Stomach (tissue), 19 donors: ENCODE measurements at places on chromosomes 16 and 17.

DNA sequence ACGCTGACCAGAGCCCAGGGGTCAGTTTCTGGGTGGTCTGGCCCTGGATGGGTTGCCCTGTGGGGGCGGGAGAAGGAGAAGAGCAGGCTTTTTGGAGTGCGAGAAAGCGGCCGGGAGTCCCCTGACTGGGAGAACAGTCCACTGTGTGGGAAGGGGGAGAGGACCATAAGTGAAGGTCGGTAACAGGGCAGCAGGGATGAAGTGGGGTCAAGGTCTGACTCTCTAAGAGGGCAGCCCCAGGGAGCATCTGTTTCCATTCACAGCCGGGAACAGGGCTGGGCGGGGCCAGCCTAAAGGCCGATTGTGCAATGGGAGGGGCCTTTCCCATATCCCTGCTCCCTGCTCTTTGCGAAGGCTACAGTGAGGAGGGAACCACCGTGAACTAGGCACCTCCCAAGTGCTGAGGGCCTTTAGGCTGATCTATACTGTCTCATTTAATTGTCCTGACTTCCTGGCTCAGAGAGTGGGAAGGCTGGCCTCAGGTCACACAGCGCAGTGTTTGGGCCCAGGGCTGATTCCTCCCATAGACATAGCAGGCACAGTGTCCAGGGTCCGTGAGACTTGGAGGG is 10.4 kb upstream of the WFDC1 start:
- peak; percentile 46 for DNase-seq

DNA sequence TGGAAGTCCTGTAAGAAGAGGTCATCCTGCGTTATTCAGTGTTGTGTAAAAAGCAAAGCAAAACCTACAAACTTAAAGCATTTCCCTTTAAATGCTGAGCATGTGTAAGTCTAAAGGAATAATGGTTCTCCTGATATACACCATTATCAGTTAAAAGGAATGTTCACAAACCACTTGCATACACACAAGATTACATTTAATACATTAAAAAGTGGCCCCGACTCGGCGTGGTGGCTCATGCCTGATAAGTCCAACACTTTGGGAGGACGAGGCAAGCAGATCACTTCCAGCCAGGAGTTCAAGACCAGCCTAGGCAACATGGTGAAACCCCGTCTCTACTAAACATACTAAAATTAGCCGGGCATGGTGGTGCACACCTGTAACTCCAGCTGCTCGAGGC is 30.5 kb downstream of the CPPED1 start:
- peak; percentile 10 for DNase-seq

- no peak for DNase-seq
These were observed 280.4 kb downstream of the HS3ST3B1 start for GRCh38 chr17:14581186-14581830.

- no peak for DNase-seq
These were observed 5.7 kb upstream of the CEP131 start for GRCh38 chr17:81228420-81228819.

DNA sequence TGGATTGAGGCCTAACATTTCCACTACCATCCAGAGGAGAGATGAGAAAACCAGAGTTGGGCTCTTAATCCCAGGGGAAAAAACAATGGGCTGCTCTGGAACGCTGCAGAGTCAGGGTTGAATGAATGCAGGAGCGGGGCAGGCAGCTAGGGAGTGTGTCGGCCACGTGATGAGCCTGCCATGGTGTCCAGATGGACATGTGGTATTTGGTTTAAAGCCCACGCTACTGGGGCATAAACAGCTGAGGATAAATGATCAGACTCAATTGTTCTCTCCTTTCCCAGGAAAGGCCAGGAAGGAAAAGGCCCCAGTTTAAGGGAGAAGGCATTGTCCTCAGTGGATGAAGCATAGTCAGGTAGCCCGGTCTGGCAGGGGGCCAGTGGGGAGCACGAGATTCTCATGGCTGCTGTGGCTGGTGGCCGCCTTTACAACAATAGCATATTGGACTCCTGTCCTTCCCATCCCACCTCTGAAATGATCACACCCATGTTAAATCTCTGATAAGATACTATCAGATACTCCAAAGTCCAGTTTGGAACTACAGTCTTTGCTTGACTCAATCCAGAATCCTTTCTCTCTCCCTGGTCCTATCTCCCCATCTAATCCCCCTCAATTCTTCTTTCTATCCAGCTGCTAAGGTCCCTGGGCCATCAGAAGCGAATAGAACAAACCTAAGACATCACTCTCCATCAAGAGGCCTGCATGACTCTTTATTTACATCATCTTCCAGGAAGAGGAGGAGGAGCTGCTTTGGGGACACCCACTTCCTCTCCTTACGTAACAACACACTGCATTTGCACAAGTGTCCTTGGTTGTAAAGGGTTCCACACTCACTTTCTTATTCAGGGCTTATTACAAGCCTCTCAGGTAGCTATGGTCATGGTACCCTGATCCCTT is 20.4 kb downstream of the CA4 start:
- DNase-seq = no peak

- DNase-seq = no peak
These were observed 369.8 kb downstream of the UTP18 start for GRCh38 chr17:51630101-51630671.

DNA sequence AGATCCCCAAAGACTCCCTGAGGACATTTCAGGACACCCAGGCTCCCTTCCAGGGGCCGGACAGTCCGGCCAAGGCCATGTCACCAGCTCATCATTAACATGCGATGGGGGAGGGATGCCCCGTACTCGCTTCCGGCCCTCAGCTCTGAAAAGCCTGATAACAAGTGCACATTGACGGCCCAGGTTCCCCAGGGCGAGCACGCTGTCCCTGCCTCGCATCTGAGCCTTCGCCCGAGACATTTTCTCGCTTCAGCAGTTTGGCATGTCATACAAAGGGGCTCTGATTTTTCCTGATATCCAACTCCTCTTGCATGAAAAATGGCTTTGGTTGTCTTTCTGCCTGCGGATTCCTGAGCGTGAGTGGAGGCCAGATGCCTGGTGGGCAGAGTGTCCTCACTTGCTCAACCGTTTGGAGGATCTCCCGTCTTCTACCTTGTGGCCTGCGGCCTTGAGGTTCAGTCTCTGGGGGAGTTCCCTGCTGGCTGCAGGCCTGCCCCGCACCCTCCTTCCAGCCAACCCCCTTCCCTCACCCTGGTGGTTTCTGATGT is 14.1 kb downstream of the CACNG4 start:
- no peak for DNase-seq

DNA sequence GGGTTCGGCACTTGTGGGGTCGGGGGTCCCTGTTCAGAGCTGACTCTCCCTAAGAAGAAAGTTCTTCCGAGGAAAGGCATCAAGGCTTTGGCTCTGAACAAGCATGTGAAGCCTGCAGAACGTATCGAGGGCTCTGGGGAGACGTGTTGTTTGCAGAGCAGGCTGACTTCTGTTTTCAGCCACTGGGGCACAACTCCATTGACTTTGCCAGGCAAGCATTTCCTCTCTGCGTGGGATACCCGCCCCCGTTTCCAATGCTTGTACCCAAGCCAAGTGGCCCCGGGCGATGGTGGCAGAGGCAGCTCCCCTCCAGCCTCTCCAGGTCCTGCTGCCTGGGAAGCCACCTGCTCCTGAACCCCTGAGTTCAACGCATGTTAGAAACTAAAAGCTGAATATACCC is 255.7 kb downstream of the RBFOX3 start:
- no peak for DNase-seq

GRCh38 chr17:64109400-64109799 is 20.5 kb downstream of the ERN1 start:
- DNase-seq = no peak

DNA sequence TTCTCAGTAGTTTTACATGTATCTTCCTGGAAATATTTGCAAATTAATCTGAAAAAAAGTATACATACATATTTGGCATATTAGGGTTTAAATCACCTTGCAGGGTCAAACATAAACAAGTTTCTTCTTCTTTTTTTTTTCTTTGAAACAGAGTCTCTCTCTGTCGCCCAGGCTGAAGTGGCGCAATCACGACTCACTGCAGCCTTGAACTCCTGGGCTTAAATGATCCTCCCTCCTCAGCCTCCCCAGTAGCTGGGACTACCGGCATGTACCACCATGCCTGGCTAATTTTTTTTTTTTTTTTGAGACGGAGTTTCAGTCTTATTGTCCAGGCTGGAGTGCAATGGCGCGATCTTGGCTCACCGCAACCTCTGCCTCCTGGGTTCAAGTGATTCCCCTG is 12.6 kb upstream of the FUS start:
- DNase-seq = no peak

- no peak for DNase-seq
These were observed 2.3 kb upstream of the IL4R start for GRCh38 chr16:27311448-27311830.

GRCh38 chr17:51132964-51133319 is 12.3 kb upstream of the SPAG9 start:
- DNase-seq = peak; percentile 69

GRCh38 chr17:74814453-74814852 is 38.3 kb upstream of the NAT9 start:
- DNase-seq = no peak

- DNase-seq = no peak
These were observed 7.8 kb downstream of the SYCE1L start for GRCh38 chr16:77207030-77207429.

- peak; percentile 50 for DNase-seq
These were observed 3.3 kb downstream of the PMP22 start for GRCh38 chr17:15261802-15262290.

GRCh38 chr17:56926704-56927103 is 12.9 kb upstream of the TRIM25 start:
- DNase-seq = no peak

DNA sequence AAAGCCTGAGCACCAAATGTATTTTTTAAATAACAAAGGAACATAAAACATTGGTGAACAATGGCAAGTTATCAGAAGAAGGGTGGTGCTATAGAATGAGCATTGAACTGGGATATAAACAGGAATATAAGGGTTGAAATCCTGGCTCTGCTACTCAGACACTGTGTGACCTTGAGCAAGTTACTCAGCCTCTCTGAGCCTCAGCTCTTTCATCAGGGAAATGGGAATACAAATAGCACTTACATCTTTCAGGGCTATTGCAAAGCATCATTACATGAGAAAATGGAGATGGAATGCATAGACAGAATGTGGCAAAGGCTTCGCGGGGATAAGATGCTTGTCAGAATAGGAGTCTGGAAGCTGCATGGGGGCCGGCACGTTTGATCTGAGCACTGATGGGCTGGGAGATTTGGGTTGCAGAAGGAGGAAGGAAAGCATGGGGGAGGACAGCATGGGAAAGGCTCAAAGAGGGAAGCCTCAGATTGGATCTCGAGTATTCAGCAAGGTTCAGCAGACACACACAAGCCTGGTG is 4.8 kb upstream of the CDH5 start:
- no peak for DNase-seq

GRCh38 chr17:8001976-8002720 is at the start of gene GUCY2D:
Gene GUCY2D, plus strand, starts transcription at chr17:8002615. Its CDS starts 433 bp downstream, at chr17:8003048.
- DNase-seq = peak; percentile 27

- DNase-seq = peak; percentile 11
These were observed 7.3 kb downstream of the ESRP2 start for GRCh38 chr16:68228652-68229051.

GRCh38 chr16:70749006-70749678 is 51.8 kb downstream of the VAC14 start:
- DNase-seq = peak; percentile 65

DNA sequence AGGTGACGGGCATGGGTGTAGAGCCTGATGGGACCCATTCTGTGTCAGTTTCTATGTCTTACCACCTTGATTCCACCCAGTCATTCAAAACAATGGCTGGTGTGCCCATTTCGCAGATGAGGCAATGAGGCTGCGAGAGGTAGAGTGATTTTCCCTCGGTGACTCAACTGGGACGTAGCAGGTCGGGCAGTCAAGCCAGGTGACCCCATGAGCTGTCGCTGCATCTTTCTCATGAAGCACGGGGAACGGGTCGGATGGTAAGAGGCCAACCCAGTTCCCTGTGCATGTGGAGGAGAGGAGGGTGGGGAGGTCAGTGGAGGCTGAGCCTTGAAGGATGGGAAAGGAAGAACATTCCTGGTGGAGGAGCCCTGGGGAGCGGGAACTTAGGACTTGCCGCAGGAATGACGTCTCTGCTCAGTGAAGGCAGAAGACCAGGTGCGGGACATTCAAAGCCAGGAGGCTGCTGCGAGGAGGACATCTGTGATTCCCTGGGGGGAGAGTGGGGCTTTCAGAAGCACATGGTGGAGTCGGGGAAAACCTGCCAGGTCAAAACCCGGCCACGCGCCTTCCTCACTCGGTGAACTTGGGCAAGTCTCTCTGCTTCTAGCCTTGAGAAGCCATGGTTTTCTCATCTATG is 1.1 kb downstream of the IL21R start:
- DNase-seq = no peak

DNA sequence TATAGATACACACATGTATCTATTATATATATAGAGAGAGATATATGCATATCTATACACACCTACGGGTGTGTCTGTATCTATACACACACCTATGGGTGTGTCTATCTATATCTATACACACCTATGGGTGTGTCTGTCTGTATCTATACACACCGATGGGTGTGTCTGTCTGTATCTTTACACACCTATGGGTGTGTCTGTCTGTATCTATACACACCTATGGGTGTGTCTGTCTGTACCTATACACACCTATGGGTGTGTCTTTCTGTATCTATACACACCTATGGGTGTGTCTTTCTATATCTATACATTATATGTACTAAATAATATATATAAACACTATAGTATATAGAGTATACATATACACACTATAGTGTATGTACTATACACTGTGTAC is 738.5 kb downstream of the MAF start:
- no peak for DNase-seq

- no peak for DNase-seq
These were observed 2.8 kb downstream of the DCUN1D3 start for GRCh38 chr16:20897253-20897897.

- no peak for DNase-seq
These were observed 3.8 kb downstream of the FUS start for GRCh38 chr16:31183432-31184428.

- no peak for DNase-seq
These were observed 76.6 kb upstream of the TNRC6A start for GRCh38 chr16:24652803-24653202.

DNA sequence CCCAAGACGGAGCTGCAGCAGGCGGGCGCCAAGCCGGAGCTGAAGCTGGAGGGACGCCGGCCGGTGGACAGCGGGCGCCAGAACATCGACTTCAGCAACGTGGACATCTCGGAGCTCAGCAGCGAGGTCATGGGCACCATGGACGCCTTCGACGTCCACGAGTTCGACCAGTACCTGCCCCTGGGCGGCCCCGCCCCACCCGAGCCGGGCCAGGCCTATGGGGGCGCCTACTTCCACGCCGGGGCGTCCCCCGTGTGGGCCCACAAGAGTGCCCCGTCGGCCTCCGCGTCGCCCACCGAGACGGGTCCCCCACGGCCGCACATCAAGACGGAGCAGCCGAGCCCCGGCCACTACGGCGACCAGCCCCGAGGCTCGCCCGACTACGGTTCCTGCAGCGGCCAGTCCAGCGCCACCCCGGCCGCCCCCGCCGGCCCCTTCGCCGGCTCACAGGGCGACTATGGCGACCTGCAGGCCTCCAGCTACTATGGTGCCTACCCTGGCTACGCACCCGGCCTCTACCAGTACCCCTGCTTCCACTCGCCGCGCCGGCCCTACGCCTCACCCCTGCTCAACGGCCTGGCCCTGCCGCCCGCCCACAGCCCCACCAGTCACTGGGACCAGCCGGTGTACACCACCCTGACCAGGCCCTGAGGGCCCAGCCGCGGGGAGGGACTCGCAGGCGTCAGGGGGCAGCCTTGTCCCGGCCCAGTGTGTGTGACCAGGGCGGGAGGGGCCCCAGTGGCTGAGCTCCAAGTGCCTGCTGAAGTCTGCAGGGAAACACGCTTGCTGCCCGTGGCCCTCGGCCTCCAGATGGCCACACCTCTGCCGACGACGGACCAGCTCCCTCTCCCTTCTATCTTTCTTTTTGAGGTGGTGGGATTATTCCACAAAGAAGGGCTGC is 3.4 kb downstream of the SOX8 start:
- no peak for DNase-seq
